ENCODE measurements at places on chromosomes 5 and 9.

GRCh38 chr5:158812408-158812807 is 287.3 kb downstream of the EBF1 start:
- DNase-seq, result peak; percentile 16
- no peak overlapping the region for H3K4me3 ChIP-seq
- no peaks in the 10 kb centered on the region for H3K27me3 ChIP-seq
- H3K27ac ChIP-seq, result no peak overlapping the region
- H3K4me1 ChIP-seq, result no peaks in the 10 kb centered on the region

GRCh38 chr5:82265047-82265446 is 13.1 kb downstream of the RPS23 start:
- H3K4me3 ChIP-seq, result no peak overlapping the region
- no peak for DNase-seq
- H3K27me3 ChIP-seq, result no peaks in the 10 kb centered on the region
- H3K27ac ChIP-seq, result no peak overlapping the region
- no peaks in the 10 kb centered on the region for H3K4me1 ChIP-seq

GRCh38 chr9:129676975-129677374 is 11.5 kb downstream of the PRRX2 start:
- no peaks in the 10 kb centered on the region for H3K4me1 ChIP-seq
- no peak overlapping the region for H3K4me3 ChIP-seq
- no peak overlapping the region for H3K27ac ChIP-seq

GRCh38 chr5:30959238-30959637 is 234.2 kb upstream of the CDH6 start:
- H3K27me3 ChIP-seq, result no peaks in the 10 kb centered on the region
- H3K27ac ChIP-seq, result no peak overlapping the region
- no peak overlapping the region for H3K4me3 ChIP-seq
- H3K36me3 ChIP-seq, result no peaks in the 10 kb centered on the region
- DNase-seq, result no peak

DNA sequence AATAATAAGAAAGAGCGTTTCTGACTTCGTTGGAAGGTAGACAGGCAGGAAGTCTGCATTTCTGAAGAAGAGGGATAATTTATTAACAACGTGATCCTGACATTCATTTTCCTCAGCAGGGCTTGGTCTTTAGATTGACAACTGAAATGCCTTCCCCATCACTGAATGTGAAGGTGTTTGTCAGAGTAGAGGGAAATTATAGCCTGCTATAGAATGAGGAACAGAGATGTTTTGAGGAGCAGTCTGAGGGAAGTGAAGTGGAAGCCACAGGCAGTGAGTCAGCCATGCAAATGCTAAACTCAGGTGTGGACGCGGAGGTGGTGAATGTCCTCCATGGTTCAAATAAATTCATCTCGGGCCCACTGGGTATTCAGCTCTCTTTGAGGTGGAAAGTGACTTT is 30.5 kb downstream of the C7 start:
- DNase-seq, result no peak
- H3K36me3 ChIP-seq, result peaks cover 26% of the 10 kb centered on the region
- no peaks in the 10 kb centered on the region for H3K4me1 ChIP-seq
- H3K4me3 ChIP-seq, result no peak overlapping the region
